ENCODE measurements at places on chromosomes 5 and 9.

DNA sequence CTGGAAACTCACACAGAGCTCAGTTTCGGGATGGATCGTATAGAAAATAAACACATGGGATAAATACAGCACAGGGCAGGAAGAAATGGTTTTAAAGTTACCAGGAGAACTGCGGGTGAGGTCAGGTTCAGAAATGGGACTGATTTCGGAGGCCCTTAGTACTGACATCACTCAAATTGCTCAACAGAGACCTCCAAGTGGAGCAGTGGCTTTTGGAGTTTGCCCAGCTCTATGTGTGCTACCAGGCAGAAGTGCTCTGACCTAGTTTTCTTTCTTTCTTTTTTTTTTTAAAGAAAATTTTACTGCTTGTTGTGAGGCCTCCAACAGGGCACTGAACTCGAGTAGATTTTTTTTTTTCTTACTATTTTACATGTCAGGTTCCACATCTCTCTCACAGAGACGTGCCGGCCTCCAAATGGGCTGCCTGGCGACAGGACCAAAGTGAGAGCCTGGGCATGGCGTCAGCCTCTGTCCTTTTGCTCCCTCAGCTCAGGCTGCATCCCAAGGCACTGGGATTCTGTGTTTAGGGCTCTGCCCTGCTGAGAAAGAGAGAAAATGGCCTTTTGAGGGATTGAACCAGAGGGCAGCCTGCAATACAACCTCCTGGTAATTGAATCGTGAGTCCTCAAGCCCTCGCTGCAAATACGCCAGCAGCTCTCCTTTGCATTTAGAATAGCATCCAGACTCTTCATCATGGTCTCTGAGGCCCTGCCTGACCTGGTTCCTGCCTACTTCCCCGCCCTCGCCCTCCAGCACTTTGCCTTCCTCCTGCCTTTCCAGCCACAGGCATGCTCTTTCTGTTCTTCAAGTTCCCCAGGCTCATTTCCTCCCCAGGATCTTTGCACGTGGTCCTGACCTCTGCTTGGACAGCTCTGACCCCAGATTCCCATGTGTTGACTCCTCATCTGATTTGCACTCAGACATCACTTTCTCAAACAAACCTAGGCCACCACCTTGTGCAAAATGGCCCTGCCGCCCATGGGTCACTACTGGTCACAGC, 173.5 kb downstream of the FGF1 start:
- no peak for DNase-seq

DNA sequence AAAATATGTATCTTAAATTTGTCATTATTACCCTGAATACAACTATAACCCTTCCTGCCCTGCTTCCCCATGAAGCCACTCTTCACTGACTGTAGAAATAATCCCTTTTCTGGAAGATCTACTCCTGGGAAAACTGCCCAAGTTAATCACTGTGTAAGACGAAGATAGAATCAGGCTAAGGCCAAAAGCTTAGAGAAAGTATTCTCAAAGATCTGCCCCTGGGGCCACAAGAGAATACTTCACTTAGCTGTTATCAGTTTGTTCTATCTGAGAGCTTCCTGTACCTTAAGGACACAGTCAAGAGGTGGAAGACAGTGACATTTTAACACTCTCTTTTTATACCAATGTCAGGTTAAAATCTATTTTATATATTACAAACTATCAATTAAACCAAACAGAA, 33.8 kb downstream of the RNF145 start:
- no peak for DNase-seq

- no peak for DNase-seq
Measured at GRCh38 chr5:178421699-178422399, 168.3 kb downstream of the COL23A1 start.

DNA sequence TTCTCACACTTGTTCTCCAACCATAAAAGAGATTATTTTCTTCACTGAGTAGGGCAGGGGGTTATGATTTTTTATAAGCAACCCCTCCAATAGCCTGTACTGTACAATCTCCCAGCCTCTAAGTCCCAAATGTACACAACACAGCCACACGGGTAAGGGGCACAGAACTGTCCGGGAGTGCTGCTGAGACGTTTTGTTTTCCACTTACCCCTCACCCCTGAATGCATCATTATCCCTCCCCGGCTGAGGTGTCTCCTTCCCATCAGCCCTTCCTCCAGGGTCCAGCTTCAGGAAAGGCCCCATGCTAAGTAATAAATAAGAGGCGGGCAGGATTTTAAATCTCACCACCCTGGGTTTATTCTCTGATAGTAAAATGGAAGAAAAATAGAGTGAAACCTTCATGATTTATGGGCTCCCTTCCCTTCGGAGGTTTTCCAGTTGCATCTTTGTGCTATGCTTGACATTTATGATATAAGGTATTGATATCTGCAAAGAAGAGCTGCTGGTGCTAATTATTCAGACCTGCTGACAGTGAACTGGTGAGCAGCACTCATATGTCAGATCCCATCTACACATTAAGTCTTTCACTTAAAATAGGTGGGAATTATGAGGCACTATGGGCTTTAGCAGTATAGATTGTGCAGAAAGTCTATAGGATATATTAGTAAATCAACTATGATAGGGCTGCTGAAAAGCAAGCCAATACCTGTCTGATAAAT, 67.2 kb upstream of the MEGF10 start:
- no peak for DNase-seq

DNA sequence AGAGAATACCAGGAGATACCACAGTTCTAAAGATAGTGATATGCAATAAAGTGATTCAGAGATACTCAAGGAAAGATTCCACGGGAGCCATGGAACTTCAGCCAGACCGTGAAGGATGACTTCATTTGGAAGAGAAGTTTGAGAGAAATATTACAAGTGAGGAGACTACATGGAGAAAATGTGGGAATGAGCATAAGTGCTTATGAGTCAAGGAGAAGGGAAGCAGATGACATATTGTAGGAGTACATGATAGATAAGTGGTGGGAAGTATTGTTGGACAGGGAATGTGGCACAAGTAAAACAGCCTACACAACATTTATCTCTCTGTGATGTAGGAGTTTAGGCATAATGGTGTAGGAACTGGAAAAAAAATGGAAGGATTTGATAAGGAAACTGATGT, 122.1 kb upstream of the FBXL17 start:
- no peak for DNase-seq

- no peak for DNase-seq
Measured at GRCh38 chr5:143376911-143377813, 26.3 kb downstream of the NR3C1 start.

DNA sequence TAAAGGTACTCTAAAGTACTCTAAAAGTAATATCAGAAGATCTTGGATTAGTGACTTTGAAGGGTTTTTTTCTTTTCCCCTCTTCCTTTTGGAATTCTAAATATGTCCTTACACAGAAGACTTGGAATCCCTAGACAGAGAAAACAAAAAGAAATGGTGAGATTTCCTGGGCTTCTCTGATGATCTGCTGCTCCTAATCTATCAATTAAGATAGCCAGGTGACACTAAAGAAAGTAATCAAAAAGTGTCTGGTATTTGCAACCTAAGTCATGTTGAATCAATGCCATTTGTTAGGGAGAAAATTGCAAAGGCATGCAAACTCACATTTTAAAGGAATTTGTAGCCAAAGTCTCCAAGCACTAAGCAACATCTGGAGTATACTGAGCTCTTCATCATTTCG, 29.5 kb upstream of the MYO10 start:
- DNase-seq = no peak

GRCh38 chr9:129173296-129174101, 4.6 kb downstream of the IER5L start:
- DNase-seq = no peak

DNA sequence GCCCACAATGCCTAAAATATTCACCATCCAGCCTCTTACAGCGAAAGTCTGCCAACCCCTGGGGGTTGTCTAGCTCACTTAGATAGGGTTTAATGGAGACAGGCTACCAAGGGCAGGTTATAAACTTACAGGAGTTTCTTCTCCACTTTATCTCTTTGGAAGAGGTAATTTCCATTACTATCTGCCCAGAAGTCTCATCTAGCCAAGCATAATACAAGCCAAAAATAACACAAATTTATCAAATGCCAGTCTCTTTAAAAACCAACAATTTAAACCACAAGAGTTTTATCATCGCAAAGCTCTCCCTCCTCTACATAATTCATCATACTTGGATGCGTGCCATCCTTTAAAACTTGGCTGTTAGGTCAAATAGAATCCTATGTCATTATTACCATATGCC, 6.2 kb downstream of the RBM22 start:
- DNase-seq = no peak

DNA sequence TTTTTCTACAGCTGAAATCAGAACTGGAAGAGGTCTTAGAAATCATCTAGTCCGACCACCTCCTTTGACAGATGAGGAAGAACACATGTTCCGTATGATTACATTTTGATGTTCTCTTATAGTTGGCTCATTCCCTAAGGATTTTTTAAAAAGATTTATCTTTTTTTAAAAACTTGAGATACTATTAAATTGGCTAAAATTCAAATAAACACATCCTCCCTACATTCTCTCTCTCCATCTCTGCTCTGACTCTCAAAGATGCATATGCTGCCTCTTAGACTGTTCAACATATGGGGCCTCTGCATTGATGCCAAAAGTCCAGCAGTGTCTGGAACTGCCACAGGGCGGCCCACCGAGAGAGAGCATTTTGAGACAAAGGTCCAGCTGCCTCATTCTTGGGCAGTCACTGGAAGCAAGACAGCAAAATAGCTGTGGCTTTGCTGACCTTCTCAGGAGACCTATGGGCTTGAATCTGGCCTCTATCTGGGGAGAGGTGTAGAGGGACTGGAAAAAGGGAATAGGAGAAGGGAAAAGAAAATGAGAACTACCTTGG, 12.8 kb upstream of the TSSK1B start:
- no peak for DNase-seq

DNA sequence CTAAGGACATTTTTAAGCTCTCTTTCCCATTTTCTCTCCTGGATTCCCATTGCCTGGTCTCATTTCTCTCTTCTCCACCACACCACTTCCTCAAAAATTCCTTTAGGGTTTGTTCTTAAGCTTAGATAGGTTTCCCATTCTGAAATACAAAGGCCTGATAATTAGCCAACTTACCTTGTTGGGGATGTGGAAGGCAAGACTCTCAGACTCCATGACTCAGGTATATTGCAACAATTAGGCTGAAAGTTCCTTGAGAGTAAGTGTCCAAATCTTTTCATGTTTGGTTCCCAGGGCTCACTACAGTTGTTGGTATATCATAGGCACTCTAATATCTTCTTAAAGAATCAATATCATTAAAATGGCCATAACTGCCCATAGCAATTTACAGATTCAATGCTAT, 43.6 kb downstream of the FXN start:
- no peak for DNase-seq

- no peak for DNase-seq
Measured at GRCh38 chr5:58740956-58741355, 158.1 kb downstream of the RAB3C start.

DNA sequence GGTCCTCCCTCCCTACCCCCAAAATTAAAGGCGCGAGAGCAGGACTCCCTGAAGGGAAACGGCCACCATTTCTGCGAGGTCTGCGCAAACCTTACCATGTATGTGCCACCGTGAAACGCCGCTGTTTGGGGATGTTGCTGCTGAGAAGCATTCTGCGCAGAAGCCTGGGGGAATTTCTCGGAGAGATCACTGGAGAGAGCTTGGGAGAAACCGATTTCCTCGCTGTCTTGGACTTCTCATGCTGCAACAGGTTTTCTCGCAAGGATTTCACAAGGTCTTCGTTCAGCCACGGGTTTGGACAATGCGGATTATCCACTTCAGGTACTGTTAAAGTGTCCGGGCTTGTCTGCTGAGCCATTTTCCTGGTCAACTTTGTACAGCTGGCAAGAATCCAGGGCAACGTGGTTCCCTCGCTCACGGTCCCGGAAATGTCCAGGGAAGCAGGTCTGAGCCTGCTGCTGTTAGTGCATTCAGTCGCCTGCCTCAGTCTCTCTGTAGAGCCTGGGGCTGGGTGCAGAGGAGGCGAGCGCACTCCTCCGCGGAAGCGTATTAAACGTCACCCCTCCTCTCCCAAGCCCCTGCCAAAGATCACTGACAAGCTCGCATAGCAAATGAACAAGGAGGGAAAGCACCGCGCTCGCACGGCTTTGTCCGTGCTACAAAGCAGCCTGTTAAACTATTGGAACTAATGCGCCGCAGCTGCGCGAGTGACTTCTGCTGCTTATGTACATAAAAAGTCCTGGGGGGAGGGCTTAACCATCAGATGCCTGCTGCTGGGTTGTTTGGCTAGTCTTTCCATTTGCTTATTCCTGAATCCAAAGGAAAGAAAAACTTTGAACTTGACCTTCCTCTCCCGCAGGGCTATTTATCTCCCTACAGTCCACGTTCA, 125.1 kb downstream of the PDE4D start:
- DNase-seq = no peak

DNA sequence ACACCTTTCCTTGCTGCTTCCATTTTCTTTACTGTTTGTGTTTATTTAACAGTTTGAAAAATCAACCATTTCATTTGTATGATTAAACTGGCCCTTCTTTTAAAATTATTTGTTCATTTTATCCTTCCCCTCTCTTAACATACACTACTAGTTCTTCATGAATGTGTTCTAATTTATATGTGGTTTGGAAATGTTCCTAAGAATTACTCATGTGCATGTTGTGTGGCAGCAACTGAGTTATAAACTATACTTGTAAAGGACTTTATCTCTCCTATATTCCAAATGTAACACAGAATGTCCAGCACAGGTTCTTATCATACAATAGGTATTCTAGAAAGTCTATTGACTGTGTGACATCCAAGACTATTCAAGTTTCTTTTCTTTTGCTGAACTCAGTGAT, 358.2 kb upstream of the MEF2C start:
- no peak for DNase-seq

GRCh38 chr5:89313044-89313443, 430.1 kb upstream of the MEF2C start:
- no peak for DNase-seq

DNA sequence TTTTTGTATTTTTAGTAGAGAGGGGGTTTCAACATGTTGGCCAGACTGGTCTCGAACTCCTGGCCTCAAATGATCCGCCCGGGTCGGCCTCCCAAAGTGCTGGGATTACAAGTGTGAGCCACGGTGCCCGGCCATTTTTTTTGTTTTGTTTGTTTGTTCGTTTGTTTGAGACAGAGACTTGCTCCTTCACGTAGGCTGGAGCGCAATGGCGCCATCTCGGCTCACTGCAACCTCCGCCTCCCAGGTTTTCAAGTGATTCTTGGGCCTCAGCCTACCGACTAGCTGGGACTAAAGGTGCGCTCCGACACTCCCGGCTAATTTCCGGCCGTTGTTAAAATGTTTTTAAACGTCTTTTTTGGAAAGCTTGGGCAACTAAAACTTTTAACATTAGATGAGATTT, 54.0 kb downstream of the SHOC1 start:
- no peak for DNase-seq

GRCh38 chr9:127614961-127615360, 2.9 kb downstream of the STXBP1 start:
- DNase-seq = no peak

GRCh38 chr5:107955321-107955720, 284.6 kb upstream of the EFNA5 start:
- no peak for DNase-seq
